Hematopoietic multipotent progenitor cell (in vitro differentiated cells): ENCODE measurements at places on chromosomes 6 and 20. TPM values are rescaled to one million over a fixed set of nuclear protein-coding genes. Genes with fewer than 3 reads are reported as not detected.

ADGRG6 gene
- total RNA-seq, result 57.1 TPM

C4B gene
- 4.6 TPM for total RNA-seq

NKAIN4 gene
- not detected for total RNA-seq

CHRNA4 gene
- not detected for total RNA-seq

VSX1 gene
- not detected for total RNA-seq

TAAR9 gene
- total RNA-seq, result not detected

SPACA1 gene
- total RNA-seq, result not detected

ERVFRD-1 gene
- under 0.01 TPM for total RNA-seq

PREP gene
- total RNA-seq, result 14.8 TPM

RING1 gene
- total RNA-seq, result 40.4 TPM

WFDC12 gene
- not detected for total RNA-seq
